ENCODE measurements at places on chromosomes 12 and 14. TPM values are rescaled to one million over a fixed set of nuclear protein-coding genes. Genes with fewer than 3 reads are reported as not detected.

DNA sequence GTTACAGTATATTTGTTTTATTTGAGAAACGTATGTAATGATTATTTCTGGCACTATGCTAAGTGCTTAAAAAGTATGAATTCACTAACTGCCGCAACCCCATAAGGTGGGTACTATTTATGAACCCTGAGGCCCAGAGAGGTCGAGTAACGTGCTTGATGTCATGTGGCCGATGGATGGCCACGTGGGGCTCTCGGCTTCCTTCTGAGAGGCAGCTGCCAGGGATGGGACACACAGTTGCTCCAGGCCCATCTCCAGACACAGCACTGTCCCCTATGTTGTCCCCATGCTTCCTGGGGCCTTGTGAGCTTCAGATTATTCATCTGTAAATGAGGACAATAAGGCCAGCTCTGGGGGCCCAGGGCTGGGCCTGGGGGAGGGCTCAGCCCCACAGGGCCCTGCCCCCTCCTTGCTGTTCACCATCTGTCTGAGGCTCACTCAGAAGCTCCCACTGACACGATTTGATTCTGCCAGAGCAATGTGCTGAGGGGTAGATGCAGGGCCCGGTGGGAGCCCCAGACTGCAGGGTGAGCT lies 115.0 kb downstream of the CALM1 start:
- no peak overlapping the region for H3K27ac ChIP-seq
- no peaks in the 10 kb centered on the region for H3K36me3 ChIP-seq
- DNase-seq, result no peak
- no peaks in the 10 kb centered on the region for H3K4me1 ChIP-seq
- no peak overlapping the region for H3K4me3 ChIP-seq

DNA sequence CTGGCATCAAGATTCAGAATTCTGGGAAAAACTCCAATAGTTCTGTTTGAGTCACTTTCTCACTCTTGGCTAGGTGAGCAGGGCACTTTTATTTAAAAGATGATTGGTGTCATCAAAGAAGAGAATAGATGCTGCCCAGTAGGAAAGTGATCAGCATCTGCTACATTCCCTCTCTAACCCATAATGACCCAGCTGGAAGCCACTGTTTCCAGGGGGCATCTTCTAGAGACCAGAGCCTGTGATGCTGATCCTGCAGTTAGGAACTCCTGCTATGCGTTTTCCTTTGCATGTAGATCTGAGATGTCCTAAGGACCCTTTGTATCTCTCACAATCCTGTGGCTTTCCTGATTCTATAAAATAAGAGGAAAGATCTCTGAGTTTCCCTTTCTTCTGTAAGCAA lies 79.9 kb upstream of the TMTC1 start:
- H3K27ac ChIP-seq, result no peak overlapping the region
- H3K36me3 ChIP-seq, result no peaks in the 10 kb centered on the region
- no peak overlapping the region for H3K4me3 ChIP-seq
- DNase-seq, result no peak

Gene ERP27
- total RNA-seq, result 2.1 TPM

- H3K36me3 ChIP-seq, result no peaks in the 10 kb centered on the region
- no peak overlapping the region for H3K4me3 ChIP-seq
These were observed 91.9 kb downstream of the SLC24A4 start for GRCh38 chr14:92414690-92415445.
